Posterior cingulate gyrus (tissue), 11 donors: ENCODE measurements at places on chromosomes 1 and 21.

- no peak for DNase-seq
Observed at GRCh38 chr1:98441281-98441680, 220.2 kb upstream of the SNX7 start.

DNA sequence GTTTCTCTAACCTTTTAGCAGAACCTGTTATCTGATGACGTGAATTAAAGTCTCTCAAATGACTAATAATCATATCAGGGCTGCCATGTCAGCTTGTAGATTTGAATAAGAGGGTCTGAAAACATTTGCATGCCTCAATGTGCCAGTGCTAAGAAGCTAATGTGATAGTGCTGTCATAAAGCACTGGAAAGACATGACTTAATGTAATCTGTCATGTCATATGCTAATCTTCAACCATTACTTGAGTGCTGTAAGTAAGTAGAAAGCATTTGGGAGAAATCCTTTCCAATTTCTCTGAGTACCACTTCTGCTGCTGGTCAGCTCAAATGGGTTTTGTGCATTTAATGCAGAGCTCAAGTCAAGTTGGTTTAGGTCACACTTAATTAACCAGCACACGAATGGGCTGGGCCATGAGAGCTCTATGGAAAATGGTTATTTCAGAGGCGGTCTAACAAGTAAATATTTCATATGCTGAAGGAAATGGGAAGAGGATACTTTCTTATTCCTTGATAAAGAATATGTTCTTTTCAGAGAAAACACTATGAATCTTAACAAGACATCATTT, 609.2 kb downstream of the LMO4 start:
- DNase-seq, result no peak

DNA sequence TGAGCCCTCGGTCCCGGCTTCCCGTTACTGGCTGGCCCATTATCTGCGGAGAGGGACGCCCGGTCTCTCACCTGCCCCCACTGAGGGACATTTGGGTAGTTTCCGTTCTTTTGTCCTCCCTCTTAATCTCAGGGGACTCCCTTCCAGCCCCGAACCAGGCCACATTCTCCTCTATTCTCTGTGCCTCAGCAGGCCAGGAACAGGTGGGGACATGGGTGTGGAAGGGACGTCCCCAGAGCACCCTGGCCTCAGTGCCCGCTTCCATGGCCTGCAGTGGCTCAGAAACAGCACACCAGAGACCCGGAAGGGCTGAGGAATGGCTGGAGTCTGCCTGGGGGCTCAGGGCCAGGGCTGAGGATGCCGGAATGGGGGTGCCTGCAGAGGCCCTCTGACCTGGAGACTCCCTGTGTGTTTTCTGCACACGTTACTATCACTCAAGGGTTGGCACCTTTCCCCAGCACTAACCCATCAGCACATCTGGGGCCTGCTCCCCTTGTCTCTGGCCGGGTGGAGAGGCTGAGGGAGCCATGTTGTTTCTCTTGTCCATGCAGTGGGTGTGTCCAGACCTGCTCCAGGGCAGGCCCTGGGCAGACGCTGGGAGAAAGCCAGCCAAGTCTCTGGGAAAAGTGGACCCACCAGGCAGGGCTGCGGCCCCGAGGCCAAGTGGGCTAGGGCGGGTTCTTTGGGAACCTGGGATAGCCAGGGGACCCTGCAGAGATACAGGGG, 10.0 kb upstream of the DNMT3L start:
- peak; percentile 63 for DNase-seq

DNA sequence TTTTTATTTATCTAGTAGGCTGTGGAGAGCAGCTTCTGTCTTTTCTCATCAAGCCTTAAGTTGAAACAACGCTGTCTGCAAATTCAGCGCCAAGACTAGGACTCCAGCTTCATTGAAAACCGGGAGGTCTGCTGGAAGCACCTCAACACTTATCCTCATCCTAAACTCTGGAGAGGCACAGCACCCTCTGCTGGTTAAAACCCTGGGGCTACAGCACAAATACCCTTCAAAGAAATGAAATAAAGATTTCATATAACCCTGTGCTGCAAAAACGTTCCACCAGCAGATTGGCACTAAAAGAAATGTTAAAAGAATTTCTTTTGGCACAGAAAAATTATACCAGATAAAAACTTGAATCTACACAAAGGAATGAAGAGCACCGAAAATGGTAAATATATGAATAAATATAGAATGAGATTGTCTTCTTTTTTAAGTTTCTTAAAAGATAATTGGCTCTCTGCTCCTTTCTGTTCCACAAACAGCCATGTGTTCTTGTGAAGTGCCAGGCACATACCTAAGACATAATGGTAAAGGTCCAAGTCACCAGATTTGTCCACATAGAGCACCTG, 227.7 kb upstream of the SAMSN1 start:
- DNase-seq, result no peak

DNA sequence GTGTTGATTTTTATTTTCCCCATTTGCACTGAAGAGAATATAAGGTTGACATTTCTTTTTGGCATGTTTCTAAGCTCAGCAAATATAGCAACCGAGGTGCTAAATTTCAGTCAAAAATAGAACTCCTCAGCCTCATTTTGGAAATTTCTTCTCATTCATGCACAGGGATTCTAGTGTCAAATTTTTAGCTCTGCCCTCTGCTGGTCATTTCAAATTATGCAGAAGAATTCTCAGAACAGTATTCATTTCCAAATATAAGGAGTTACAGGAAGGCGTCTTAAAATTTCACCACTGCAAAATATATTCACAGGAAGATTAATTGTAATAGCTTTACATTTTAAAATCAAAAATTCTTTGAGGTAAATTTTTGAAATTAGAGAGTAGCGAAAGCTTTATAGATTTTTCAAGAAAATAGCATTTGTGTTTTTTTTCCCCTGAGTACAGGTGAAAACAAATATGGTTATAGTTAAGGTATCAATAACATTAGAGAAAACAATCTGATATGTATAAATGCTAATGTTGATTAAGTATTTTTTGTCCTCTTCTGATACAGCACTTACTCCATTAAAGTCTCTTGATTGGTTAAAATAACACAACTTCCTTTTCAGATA, 57.9 kb downstream of the FMN2 start:
- DNase-seq, result no peak

DNA sequence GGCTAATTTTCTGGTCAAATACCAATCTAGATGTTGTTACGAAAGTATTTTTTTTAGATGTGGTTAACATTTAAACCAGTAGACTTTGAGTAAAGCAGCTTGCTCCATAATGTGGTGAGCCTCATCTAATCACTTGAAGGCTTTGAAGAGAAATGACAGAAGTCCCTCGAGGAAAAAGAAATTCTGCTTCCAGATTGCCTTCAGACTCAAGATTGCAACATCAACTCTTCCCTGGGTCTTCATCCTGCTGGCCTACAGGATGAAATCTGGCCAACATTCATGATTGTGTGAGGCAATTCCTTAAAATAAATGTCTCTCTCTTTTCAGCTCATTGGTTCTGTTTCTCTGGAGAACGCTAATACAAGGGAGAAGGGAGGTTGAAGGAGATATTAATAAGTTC, 32.5 kb upstream of the SSX2IP start:
- DNase-seq, result no peak

GRCh38 chr1:228393268-228393701, 13.3 kb downstream of the TRIM11 start:
- no peak for DNase-seq

DNA sequence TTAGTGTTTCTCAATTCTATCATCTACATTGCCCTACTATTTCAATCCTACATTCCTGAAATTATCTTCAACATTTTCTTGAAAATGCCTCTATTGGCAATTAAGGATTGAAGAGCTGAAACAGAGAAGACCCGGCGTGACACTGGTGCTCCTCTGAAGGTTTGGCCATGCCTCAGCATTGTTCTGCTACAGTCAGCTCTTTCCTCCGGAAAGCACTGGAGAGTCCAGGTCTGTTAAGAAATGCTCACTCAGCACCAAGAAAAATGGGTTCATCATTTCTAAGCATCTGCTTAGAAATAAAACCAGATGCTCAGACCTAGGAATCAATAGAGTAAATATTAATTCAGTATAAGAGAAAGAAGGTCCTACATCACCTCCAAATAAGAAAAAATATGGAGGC, 58.8 kb downstream of the WARS2 start:
- no peak for DNase-seq

- DNase-seq, result no peak
Observed at GRCh38 chr1:245804696-245805095, 649.9 kb downstream of the KIF26B start.

- no peak for DNase-seq
Observed at GRCh38 chr1:151368393-151369301, 3.9 kb downstream of the SELENBP1 start.

- DNase-seq, result no peak
Observed at GRCh38 chr1:2927393-2928360, 93.6 kb upstream of the ACTRT2 start.

DNA sequence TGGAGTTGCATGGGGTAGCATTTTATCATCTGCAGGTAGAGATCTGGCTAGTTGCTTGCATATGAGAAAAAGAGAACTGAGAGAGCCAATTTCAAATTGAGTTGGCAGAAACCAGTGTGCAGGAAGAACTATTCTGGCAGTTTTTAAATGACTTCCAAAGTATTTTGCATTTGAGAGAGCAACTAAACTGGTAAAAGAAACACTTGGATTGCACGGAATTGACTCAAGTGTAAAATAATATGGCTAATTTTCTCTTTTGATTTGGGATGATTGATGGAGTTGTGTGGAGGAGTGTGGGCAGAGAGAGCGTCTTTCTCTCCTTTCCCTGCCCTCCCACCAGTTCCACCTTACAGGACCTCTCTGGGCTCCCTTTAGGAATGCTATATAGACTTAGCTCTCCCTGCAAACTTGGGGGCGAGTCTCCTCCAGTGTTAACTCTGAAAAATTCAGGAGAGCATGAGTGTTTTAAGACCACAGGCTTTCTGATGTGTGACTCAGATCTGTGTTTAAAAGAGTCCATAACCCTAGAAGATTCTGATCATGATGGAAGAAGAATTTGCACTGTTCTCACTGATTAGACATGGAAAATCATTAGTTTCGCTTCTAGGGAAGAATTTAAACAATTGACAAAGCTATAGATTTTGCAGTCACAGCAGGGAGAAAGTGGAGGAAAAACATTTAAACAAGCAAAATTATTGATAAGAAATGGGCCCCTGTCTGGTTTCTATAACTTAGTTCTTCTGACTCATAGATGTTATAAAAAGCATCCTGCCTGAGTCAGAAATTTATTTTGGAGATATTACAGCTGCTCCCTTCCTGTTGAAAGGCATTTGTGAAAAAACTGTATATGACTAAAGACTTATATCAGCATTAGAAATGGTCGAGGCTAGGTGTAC, 24.9 kb upstream of the CTBS start:
- no peak for DNase-seq

- peak; percentile 75 for DNase-seq
Observed at GRCh38 chr1:176897350-176898236, 266.9 kb downstream of the ASTN1 start.

DNA sequence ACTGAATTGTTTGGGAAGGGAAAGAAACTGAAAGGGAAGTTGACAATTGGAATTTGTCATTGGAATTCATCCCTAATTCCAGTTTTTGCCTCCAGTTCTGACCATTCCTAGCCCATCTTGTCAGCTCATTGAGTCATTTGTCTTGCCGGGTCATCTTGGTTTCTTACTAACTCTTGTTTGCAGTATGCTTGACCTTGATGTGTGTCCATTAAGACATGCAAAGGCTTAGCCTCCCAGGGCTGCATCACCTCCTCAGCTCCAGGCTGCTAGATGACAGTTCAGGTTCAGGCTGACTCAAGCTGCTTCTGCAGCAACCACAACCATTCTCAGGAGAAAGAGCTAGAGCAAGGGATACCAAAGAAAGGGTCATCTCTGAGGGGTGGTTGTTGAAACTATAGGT, 151.3 kb upstream of the PTGFR start:
- DNase-seq, result no peak

GRCh38 chr21:38140207-38140903, 116.4 kb upstream of the KCNJ15 start:
- no peak for DNase-seq

- DNase-seq, result no peak
Observed at GRCh38 chr1:165644064-165644735, 13.2 kb downstream of the MGST3 start.

DNA sequence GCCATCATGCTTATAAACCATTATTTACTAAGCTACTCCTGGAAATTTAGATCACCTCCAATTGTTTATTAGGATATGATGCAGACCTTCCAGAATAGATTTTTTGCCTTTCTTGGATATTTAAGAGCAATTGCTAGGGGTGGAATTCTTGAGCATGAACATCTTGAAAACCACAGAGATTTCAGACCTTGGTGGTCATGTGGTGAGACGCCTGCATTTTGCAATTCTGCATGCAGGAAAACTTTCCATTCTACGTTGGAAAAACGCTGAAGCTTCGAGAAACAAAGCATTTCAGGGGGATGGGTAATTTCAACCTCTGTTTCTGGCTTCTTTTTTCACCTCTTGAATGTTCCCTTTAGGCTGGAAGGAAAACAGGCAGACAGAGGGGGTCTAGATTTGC, 596.3 kb downstream of the KIF26B start:
- DNase-seq, result no peak

GRCh38 chr1:186404454-186405051, 28.9 kb downstream of the ODR4 start:
- DNase-seq, result no peak

- no peak for DNase-seq
Observed at GRCh38 chr1:6218375-6219164, 12.7 kb downstream of the RNF207 start.

DNA sequence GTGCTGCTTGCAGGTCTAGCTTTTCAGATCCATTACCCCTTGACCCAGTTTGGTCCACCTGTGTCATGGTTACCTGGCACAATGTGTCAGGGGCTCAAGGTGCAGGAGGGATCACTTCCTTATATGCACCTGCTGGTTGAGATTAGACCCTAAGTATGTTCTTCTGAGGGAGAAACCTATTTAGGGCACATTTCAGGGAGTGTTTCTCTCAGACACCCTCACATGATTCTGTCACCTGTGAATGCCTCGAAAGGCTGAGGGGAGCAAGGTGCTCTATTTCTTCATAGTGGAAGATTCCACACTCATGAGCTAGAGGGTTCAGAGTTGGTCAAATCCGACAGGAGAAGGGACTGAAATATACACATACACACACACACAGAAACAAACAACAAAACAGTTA, 15.5 kb downstream of the HSD3B2 start:
- no peak for DNase-seq

DNA sequence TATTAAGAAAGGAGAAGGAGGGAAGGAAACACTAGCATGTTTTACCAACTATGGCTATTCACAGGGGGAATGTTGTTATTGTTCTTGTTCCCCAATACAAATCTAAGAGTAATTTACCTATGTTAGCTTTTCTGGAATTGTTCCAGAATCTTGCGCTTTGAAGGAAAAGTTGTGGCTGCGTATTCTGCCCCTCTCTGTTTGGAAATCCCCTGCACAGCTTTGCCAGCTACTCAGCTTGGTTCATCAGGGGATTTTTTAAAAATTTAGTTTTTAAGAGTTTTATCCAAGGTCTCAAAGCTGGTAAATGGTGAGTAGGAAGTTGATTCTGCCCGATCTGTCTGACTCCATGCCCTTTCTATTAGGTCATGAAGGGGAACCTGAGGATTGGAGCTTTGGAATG, 9.5 kb upstream of the IRF6 start:
- no peak for DNase-seq

DNA sequence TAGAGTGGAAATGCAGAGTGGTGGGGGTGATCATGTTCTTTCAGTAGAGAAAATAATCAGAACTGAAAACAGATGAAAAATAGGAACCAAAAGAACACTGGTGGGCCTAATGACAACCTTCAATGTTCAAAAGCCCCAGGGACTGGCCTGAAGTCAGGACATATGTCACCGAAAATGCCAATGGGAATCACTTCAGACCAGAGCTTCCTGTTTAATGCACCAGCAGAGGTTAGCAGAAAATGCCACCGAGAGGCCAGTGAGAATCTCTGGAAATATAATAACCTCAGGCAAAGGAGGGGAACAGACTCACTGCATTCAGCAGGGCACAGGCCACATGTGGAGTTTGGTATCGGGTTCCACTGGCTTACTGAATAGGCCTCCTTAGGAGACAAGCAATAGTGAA, 15.9 kb upstream of the CD58 start:
- no peak for DNase-seq
